ENCODE measurements at places on chromosomes 12 and 14.

GRCh38 chr12:25131270-25131669, 63.7 kb downstream of the DNAI7 start:
- DNase-seq, result no peak

- no peak for DNase-seq
Measured at GRCh38 chr12:52037248-52037861, 13.9 kb upstream of the NR4A1 start.

DNA sequence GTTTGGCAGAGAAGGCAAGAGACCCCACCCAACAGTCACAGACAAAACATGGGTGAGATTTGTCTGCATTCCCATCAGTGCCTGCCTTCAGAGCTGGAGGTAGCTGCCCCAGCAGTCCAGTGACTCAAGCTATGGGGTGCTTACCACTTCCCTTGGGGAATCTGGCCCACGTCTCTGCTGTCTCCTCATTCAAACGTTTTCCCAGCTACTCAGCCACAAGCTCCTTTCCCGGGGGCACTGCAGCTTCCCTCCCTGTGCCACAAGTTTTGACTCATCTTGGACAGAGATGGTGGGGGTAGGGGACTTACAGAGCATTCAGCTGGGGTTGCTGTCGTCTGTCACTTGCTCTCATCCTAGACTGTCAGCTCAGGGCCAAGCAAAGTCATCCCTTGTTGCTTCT, 66.6 kb downstream of the FBXL14 start:
- no peak for DNase-seq

GRCh38 chr12:77031745-77032144, 33.6 kb downstream of the E2F7 start:
- no peak for DNase-seq

DNA sequence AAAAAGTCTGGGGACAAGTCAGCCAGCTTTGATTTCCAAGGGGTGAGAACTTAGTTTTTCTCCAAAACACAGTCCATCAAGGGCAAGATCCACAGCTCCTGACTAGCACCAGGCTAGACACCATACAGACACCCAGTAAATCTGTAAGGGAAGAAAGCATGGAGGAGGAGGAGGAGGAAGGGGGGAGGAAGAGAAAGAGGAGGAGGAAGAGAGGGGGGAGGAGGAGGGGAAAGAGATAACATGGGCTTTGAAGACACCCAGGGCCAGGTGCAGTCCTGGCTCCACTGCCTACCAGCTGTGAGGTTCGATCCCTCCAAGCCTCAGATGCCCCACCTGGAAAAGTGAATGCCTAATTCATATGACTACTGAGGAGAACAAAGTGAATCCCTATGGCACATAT, 18.3 kb downstream of the KDM2B start:
- no peak for DNase-seq

DNA sequence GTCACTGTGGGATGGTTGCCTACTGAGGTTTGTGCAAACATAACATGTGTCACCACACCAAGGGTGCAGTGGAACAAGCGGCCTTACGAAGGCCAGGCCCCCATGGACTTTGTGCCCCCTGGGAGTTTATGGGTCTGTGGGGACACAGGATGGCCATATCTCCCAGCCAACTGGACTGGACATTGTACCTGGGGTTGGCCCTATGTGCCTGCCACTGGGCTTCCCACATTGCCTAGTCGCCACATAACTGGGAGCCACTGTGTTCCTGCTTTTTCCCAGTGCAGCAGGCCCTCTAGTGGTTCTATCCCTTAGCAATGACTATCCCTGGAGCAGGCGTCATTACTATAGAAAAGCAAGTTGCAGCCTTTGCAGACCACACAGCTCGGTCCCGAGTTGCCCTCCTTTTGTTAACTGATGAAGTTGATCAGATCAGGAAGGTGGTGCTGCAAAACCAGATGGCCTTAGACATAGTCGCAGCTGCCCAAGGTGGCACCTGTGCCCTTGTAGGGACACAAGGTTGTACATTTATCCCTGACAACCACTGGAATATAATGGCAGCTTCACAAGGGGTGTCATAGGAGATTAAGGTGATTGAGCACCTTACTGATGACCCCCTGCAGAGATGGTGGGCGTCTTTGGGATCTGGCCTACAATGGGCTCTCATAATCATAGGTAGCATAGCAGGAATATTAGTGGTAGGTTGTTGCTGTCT, 15.2 kb upstream of the RNASE12 start:
- DNase-seq, result peak; percentile 5

DNA sequence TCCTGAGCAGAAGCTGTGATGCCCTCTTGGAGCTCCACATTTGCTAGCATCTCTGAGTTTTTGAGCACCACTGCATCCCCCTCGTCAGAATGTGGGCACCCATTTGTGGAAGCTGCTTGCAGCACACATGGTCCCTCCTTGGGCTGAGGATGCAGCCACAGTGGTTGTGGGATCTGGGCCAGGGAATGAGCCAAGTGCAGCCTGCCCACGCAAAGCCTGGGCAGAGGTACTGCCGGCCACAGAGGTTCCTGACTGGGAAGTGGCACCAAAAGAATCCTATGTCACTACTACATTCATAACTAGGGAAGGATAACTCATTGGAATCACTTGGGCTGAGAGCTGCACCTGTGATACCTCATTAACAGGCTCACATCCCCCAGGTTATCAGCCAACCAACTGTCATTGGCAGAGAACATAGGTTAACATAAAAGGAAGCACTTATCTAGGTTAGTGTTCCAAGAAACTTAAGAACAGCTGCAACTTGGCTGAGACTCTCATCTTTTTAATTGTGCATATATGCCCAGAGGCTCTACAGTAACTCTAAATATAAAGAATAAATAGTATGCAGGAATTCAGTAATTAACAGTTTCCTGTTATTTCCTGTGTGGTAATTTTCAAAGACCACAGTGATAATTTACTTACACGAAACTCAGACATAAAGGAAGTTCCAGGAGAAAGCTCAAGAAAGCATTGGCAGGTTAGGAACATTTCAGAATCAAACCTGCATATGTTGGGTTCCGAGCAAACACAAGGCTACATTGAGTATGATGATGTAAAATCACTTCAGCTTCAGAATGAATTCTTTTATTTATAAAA, 145.3 kb downstream of the BCAT1 start:
- DNase-seq, result no peak

- no peak for DNase-seq
Measured at GRCh38 chr12:61821381-61821780, 438.8 kb upstream of the USP15 start.

- DNase-seq, result no peak
Measured at GRCh38 chr14:58131386-58131785, 20.6 kb downstream of the ARMH4 start.

DNA sequence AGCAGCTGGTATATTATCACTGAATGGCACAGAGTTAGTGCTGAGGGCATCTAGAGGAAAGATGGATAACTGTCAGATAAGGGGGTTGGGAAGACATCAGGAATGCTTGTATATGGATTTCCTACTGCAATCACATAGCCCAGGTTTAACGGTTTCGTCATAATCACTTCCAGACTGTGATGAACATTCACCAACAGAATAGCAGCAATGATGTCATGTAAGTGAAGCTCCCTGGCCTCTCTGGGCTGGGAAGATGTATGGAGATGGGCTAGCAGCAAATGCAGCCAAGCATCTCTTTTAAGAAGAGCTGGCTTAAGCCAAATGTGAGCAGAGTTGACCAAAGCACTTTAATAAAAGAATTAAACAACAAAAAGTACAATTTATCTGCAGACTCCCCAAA, 714.6 kb downstream of the GALC start:
- DNase-seq, result no peak

- DNase-seq, result no peak
Measured at GRCh38 chr14:89466944-89467343, 49.9 kb upstream of the FOXN3 start.

- DNase-seq, result no peak
Measured at GRCh38 chr12:130992979-130993538, 39.4 kb downstream of the ADGRD1 start.

DNA sequence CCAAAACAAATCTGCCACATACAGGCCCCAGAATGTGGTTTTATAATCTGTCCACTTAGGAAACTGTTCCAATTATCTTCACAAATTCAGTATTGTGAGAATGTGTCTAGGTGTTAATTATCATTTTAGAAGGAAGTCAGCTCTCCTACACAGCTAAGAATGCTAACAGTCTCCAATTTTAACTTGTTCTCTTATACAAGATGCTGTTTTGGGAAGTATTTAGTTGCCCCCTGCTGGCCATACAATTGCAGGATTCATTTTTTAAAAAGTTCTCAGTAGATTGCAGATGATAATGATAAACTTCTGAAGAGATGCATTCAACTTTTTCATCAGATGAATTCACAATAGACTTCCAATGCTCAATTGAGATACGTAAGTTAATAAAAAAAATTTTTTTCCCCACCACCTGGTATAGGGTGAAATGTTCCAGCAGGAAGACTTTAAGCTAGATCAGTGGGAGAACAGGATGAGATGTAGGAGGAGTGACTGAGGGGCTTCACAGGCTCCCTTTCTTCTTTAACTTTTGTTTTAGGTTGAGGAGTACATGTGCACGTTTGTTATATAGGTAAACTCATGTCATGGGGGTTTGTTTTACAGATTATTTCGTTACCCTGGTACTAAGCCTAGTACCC, 27.3 kb upstream of the OSBPL8 start:
- DNase-seq, result no peak

- no peak for DNase-seq
Measured at GRCh38 chr12:93733358-93733757, 56.2 kb downstream of the CRADD start.

DNA sequence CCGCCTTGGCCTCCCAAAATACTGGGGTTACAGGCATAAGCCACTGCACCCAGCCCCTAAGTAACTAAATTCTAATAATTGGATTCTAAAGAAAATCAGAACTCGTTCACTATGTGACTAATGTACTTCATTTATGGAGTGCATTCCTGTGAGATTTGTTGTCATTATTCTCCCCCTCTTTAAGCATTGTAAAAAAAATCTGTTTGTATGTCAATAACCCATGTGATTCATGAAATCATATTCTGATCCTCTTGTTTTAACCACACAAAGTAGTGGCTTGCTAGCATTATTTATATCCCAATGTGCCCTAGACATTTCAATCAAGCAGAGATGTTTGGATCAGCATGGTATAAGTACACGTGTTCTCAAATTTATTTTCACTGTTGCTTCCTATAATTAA, 78.2 kb upstream of the OSBPL8 start:
- DNase-seq, result no peak

GRCh38 chr14:75631453-75631831, 29.2 kb downstream of the ERG28 start:
- DNase-seq, result no peak

GRCh38 chr14:103749452-103749851, 33.8 kb downstream of the ZFYVE21 start:
- no peak for DNase-seq

DNA sequence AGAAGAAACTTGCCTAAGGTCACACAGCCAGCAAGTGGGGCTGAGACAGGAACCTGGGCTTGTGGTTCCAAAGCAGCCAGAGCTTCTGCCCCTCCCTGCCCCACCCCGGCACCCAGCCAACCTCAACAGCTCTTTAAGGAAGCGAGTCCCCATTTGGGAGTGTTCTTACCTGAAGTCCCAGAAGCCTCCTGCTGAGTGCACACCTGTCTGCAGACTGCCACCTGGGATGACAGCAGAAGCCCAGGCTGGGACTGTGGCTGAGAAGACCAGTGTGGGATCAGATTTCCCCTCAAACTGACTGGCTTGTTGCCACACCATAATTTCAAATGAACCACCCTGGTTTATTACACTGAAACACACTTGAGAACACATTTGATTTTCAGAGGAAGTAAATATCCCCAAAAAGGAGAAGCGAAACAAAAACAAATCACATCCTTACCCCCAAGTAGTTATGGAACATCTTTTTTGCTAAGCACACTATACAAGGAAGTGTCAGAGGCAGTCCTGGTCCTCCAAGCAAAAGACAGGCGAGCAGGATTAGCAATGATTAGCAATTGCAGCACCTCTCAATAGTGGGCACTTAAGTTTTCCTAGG, 6.3 kb upstream of the RIN3 start:
- DNase-seq, result peak; percentile 31

GRCh38 chr14:81324011-81324410, 76.1 kb downstream of the STON2 start:
- DNase-seq, result peak; percentile 6

DNA sequence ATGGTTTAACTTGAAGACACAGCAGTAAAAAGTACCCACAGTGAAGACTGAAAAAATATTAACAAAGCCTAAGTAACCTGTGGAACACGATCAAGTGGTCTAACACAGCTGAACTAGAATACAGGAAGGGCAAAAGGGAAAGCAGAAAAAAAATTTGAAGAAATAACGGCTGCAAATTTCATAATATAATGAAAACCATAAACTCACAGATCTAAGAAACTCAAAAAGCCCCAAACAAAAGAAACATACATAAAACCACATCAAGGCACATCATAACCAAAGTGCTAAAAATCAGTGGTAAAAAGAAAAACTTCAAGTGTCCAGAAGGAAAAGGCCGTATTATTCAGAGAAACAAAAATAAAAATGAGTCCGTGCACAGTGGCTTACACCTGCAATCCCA, 30.9 kb downstream of the SPPL3 start:
- DNase-seq, result no peak

All from NCI-H774 (cell line).